ENCODE measurements at places on chromosomes 3 and 15.

- peak; percentile 94 for DNase-seq
These were observed 35.8 kb downstream of the CPN2 start for GRCh38 chr3:194315088-194315964.

- DNase-seq = no peak
These were observed 2.4 kb downstream of the MUC4 start for GRCh38 chr3:195809291-195809785.

- no peak for DNase-seq
These were observed 83.9 kb downstream of the FSIP1 start for GRCh38 chr15:39698444-39699390.

- no peak for DNase-seq
These were observed 25.7 kb downstream of the ACAA1 start for GRCh38 chr3:38111201-38111600.

DNA sequence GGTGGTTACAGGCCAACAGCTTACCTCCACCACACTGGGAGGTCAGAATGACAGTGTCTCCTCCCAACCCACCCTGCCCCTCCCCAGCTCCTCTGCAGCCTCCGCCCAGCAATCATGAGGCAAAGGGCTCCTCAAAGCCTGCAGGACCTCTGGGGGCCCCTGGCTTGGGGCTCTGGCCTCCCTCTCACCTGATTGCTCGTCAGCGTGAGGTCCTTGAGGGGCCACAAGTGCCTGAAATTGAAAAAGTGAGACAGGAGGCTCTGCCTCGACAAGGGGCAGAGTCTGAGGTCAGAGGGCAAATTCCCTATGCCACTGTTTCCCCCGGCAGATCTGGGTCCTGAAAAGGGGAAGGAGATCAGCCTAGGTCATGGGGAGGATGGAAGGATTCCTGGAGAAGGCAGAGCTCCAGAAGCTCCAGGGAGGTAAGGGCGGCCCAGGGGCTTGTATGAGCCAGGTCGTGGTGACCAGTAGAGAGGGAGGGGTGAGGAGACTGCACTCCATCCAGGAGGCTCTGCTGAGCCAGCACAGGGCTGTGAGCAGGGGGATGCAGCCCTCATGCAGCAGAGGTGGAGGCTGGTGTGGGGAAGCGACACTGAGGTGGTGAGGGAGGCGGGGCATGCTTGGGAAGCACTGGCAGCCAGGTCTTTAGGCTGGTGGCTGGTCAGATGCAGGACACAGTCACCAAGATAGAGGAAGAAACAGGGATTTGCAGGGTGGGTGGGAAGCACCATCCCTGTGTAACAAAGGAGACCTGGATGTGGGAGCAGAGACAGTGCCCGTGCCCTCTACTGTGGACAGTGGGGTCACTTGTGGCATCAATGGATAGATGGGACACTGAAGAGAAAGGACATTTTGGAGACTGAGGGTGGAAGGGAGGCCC is 20.1 kb downstream of the ALS2CL start:
- DNase-seq = no peak

GRCh38 chr3:68743521-68743920 is 188.8 kb downstream of the TAFA4 start:
- DNase-seq = no peak

GRCh38 chr3:123365450-123366143 is 83.3 kb downstream of the ADCY5 start:
- no peak for DNase-seq

- DNase-seq = no peak
These were observed 6.5 kb downstream of the GPR160 start for GRCh38 chr3:170044271-170044670.

- no peak for DNase-seq
These were observed 24.0 kb downstream of the PLSCR5 start for GRCh38 chr3:146581080-146581601.

DNA sequence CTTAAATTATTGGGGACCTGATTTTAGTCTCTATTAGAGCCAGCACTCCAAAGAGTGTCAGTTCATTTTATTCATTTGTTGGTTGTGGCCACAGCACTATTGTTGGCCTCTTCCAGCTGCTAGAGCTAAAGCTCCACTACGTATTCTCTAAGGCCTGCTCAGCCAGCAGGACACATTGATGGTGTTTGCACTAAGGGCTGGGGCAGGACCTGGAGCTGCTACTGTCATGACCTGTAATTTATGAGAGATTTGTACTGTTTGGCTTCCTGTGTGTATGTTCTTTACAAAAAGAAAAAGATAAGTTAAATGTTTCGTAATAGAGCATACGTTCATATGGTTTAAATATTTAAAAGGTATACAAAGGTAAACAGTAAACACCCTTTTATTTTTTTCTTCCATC is 8.1 kb downstream of the GFM1 start:
- no peak for DNase-seq

DNA sequence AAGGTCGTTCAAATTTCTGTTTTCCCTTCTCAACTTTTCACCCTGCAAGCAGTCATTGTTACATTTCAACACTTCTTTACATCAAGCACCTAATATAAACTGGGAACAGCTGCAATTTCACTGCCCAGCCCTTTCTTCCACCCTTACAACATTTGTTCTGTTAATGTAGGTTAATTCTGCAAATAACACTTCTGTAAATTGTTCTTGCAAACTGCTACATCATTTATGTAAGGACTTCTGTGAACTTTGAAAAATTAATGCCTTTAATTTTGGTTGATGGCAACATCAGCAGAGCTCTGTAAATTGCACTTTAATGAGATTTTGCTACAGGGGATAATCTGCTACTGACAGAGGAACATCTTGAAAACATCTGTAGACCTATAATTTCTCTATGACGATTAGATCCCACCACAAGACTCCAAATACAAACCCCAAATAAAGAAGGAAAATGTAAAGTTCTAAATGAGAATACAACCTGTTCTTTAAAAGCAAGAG is 93.5 kb downstream of the ZIC4 start:
- no peak for DNase-seq

DNA sequence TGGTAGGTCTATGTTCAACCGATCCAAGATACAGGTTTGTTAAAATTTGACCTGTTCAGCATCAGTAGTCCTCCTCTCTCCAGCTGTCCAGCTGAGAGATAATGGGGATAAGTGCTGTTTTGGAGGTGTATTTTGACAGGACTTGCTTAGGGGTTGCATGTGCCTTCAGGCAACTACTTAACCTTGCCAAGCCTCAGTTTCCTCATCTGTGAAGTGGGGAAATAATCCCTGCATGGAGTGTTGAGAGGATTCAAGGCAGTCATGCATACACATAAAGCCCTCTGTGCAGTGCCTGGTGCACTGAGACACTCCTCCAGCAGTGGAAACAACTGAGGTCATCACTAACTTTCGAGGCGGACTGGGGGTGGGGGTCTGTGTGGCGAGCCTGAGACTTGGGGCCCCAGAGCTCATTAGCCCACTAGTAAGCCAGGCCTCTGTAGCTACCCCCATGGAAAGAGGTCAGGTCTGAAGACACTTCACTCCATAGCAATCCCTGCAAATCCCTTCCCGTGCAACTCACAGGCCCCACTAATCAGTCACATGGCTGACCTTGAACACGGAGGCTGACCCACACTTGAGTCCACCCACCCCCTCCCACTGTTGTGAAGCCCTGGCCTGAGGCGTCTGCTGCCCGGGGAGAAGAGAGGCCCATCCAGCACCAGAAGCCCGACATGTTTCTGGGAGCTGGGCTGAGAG is 25.9 kb upstream of the SLC6A6 start:
- no peak for DNase-seq

GRCh38 chr15:38535491-38536200 is 29.0 kb downstream of the RASGRP1 start:
- DNase-seq = no peak

- DNase-seq = no peak
These were observed 188.5 kb downstream of the MAGI1 start for GRCh38 chr3:65850261-65850660.

GRCh38 chr3:39271363-39271914 is 8.4 kb downstream of the CX3CR1 start:
- no peak for DNase-seq

DNA sequence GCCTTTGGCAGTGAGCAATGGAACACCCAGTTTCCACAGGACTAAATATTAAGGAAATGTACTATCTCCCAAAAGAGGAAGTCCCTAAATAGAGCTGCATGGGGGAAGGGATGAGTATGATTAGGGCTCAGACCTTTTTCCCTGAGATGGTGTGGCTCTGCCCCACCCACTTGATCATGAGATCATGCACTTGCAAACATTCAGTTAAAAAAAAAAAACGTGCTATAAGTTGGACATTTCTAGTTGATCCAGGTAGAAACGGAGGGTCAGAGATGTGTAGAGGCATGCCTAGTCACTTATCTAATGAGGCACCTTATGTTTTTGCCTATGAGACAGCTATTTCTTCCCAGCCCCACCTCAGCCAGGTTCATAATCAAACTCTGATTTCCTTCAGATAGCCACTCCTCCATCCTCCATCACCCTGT is 24.5 kb upstream of the SSR3 start:
- no peak for DNase-seq

DNA sequence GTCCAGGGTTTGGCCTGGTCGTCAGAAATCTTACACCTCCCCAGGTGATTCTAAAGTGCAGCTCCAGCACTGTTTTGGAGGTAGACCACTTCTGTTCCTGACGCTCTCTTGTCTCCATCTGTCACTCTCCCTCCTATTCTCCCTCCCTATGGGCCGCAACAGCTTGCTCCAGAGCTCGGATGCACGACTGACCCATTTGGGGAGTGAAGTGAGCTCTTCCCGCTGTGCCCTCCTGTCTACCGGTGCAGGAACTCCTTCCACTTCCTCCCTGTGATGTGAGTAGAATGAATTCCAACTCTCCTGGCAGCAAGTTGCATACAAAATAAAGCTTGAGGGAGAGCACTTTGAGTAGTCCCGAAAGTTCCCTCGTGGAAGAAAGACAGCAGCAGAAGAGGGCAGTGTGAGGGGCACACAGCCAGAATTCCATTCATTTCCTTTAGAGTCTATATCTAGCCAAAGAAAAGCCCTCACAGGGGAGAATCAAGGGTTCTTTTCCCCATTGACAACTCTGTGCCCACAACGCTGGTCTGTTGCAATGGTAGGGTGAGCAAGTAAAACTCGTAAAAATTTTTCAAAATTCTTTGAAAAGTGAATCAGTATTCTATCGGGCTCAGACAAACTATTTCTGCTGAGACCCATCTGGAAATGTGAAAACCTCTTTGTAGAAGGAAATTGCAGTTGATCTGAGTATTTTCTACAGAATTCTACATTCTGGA is 39.9 kb upstream of the BDH1 start:
- DNase-seq = no peak

DNA sequence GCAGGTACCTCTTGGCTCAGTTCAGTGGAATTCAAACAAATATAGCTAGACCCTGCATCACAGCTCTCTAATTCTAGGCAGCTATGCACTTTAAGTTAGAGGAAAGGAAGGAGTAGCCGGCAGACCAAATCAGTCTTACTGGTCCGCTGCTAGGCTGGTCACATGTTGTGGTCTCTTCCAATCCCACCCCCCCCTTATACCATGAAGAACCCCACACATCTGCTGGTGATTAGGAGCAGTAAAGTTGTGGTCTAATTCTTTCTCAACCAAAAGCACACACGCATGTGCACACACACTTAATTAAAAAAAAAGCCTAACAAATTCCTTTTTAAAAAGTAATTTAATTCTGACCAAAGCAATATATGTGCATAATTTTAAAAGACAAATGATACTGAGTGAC is 16.7 kb upstream of the SH3GL3 start:
- DNase-seq = no peak

GRCh38 chr15:96326328-96327154 is 4.0 kb upstream of the NR2F2 start:
- DNase-seq = no peak

- DNase-seq = peak; percentile 60
These were observed 12.7 kb downstream of the IL17RD start for GRCh38 chr3:57152151-57153143.

DNA sequence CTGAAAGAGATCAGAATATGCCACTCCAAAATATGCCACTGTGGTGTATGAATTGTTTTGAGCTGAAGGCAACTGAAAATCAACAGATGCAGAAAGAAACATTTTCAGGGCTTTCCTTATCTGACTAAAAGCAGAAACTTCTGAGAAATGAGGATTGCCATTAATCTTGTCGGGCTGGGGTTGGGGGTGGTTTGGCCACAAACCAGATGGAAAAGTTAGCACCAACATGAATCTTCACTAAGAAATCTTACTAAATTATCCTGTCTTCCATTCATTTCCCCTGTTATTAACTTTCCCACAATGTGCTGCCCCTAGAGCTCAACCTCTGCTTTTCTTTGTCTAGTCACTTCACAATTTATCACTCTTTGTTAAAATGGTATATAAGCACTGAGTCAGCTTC is 229.9 kb upstream of the GADL1 start:
- no peak for DNase-seq

DNA sequence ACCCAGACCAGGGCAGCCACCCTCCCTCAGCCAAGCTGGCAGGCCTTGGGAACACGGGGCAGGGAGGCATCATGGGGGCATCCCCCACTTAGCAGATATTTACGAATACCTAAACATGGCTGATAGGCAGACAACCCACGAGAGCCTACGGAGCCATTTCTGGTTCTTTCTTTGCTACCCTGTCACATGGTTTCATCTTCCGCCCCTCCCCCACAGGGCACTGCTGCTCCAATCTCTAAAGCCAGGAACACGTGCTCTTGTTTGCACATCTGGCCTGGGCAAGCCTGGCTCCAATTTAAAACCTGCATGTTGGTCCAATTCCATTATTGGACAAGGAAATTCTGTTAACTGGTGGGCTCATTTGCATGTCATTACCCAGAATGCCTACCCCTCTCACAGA is 447.4 kb upstream of the NR2F2 start:
- DNase-seq = no peak

- no peak for DNase-seq
These were observed 9.2 kb upstream of the SLC6A1 start for GRCh38 chr3:10983219-10983916.

- no peak for DNase-seq
These were observed 53.3 kb upstream of the ETV5 start for GRCh38 chr3:186162221-186162620.

DNA sequence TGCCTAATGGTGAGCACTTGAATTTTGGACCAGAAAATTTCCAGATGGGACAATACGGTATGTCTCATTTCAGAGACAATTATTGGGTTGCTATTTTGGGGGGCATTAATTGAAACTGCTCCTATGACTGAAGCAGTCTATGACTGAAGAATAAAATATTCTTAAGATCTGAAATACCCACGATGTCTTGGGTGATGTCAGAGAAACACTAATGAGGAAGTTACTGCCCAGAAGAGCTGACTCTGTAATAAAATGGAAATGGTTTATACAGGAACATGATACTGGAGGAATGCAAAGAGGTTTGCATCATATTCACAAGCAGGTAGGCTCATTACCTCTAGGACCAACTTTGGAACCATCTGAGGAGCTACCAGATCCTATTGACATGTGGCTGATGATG is 68.7 kb downstream of the IL12A start:
- DNase-seq = no peak

DNA sequence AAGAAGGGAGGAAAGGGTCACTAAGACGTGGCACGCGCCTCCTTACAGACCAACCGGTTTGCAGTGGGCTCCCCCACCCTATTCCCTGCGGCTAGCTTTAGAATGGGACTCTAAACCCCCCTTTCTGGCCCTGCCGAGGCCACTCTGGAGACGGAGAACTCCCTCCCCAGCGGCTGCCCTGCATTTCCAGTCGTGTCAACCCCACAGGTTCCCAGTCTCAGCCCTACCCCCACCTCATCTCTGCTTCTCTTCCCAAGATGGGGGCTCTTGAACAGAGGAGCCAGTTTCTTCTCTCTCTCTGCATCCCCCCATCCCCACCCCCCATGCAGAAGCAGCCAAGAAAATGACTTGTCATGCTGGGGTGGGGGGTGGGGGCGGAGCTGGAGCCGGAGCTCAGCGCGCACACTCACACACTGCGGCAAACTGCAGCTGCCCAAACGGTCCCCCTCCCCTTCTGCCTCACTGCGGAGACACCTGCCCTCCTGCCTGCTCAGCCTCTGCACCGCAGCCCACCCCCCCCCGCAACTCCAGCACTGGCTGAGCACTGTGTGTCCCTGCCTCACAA is 871 bp downstream of the MAP1A start:
- peak; percentile 69 for DNase-seq

Measured in ecto neural progenitor cell (in vitro differentiated cells).